Caudate nucleus (tissue), 63 donors: ENCODE measurements at places on chromosomes 5 and 9.

DNA sequence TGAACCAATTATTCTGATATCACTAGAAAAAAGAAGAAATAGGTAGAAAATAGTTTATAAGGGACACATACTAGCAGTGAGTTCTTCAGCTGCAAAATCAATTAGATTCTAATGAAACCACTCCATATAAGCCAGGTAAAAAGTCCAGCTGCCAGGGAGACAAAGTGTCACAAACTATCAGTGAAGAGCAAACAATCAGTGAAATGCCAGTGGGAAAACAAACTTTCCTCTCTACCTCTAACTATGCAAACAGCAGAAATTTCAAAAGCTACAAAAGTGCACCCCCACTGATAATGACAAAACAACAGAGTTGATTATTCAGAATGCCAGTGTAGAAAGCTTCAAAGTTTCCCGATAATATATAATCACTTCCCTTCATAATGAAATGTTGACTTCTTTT is 637.2 kb upstream of the ITGA1 start:
- no peak for DNase-seq

DNA sequence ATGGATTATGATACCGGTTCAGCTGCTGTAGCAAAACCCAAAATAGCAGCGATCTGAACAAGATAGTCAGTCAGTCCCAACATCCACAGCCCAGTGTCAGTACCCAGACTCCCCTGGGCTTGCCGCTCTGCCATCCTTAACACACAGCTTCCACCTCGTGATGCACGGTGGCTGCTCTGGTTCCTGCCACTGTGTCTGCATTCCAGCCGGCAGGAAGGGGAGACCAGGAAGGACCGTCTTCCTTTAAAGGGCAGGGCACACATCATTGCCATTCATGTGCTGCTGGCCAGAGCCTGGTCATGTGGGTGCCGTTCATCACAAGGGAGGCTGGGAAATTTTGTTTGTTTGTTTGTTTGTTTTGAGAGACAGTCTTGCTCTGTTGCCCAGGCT is 131.0 kb upstream of the IER5L start:
- DNase-seq, result no peak

DNA sequence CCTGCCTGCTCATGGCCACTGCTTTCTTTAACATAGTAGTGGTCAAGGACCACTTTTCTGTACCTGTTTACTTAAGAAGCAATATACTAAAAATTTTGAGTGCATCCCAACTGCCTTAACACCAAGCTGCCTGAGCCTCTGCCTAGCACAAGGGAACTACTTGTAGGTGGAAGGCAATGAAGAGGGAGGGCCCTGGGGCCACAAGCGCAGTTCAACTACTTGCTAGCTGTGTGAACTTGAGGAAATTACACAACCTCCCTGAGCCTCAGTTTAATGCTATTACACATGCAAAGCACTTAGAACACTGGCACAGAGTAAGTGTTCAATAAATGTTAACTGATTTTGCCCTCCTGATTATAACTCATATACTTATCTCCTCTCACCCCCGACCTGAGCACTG is 6.3 kb downstream of the ARL15 start:
- DNase-seq, result no peak

DNA sequence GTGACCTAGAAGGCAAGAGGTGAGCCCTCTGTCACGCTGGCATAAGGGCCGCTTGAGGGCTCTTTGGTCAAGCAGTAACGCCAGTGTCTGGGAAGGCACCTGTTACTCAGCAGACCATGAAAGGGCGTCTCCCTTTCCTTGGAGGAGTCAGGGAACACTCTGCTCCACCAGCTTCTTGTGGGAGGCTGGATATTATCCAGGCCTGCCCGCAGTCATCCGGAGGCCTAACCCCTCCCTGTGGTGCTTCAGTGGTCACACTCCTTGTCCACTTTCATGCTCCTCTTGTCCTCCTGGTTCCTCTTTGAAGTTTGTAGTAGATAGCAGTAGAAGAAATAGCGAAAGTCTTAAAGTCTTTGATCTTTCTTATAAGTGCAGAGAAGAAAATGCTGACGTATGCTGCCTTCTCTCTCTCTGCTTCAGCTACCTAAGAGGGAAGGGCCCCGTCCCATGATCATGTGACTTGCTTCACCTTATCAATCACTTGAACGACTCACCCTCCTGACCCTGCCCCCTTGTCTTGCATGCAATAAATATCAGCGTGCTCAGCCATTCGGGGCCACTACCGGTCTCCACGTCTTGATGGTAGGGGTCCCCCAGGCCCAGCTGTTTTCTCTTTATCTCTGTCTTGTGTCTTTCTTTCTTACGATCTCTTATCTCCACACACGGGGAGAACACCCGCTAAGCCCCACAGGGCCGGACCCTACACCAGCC is 16.7 kb upstream of the SCGB3A1 start:
- DNase-seq, result no peak

- DNase-seq, result no peak
Measured at GRCh38 chr9:71608021-71608420, 160.3 kb downstream of the CEMIP2 start.

- no peak for DNase-seq
Measured at GRCh38 chr5:41346609-41347008, 133.3 kb upstream of the C6 start.

- no peak for DNase-seq
Measured at GRCh38 chr5:6979061-6979460, 265.8 kb downstream of the TENT4A start.

DNA sequence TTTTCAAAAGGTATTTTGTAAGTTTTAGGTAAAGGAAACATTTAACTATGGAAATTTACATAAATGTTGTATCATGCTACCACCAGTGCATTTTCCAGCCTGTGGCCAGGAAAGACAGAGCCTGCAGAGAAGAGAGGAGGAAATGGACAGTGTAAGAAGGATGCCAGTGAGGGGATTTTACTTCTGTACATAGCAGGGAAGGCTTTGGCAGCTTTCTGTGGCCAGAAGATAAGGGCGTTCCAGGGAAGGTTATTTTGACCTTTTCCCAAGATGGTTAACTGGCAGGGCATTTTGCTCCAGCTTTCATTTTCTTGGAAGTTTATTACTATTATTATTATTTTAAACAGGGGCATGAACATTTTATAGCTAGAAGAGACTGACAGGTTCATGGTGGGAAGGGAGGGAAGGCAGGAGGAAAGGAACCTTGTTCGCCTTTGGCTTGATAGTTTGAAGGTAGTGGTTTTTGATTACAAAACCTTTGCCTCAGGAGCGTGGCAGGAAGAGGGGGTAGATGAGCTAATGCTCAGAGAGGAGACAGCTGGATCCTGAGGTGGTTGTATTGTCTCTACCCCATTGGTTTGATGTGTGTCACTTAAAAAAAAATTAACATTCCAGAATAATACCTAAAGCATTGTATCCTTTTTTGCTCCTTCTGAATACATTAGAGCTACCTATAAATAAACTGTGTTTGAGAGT is 4.1 kb downstream of the ISOC1 start:
- DNase-seq, result no peak

GRCh38 chr9:128077847-128078503 is 9.9 kb downstream of the SLC25A25 start:
- DNase-seq, result no peak

GRCh38 chr5:173238312-173239232 is 3.6 kb upstream of the NKX2-5 start:
- no peak for DNase-seq

- no peak for DNase-seq
Measured at GRCh38 chr9:89640361-89640760, 35.5 kb downstream of the GADD45G start.

DNA sequence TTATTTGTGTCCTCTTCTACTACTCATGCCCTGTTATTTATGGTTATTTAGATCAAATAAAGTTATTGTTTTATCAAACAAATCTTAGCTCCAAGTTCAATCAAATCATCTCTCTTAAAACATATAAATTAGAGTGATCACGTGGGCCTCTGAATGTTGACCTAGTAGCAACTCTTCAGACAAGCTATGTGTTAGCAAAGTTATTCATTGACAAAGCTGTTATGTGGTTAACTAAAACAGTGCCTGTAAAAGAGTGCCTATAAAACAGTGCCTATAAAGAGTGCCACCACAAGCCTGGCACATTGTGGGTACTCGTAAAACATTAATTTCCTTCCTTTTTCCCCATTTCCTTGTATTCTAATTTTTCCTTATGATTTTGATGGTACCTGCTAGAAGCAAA is 421.9 kb downstream of the HCN1 start:
- no peak for DNase-seq

GRCh38 chr9:69452110-69452782 is 127.2 kb downstream of the ENTREP1 start:
- DNase-seq, result no peak

GRCh38 chr9:81689343-81690175 is at the start of gene TLE1:
TSS of gene TLE1 (minus strand) at chr9:81689547. CDS start at chr9:81688240, 1,307 bp downstream.
- DNase-seq, result peak; percentile 99
